AG09309 (cell line): ENCODE measurements at places on chromosomes 12 and 14.

- DNase-seq: no peak
These were observed 178.5 kb upstream of the OR4E1 start for GRCh38 chr14:21852061-21852664.

DNA sequence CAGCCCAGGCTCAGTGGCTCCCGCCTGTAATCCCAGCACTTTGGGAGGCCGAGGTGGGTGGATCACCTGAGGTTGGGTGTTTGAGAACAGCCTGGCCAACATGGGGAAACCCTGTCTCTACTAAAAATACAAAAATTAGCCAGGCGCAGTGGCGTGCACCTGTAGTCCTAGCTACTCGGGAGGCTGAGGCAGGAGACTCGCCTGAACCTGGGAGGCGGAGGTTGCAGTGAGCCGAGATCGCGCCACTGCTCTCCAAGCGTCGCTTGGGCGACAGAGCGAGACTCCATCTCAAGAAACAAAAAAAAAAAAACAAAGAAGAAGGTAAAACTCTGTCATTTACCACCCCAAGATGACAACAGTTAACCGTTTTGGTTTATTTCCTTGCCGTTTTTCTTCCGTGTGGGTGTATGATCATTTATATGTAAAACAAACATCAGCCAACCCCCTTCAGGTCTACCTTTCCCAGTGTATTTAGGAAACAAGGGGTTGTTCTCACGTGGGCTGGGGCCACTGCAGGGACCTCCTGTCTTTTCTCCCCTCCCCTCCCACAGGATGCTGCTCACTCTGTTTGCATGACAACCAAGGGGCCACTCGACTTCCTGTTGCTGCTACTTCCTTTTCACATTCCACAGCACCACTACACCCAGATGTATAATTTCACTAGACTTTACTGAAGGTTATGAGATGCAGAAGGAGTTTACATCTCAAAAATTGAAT is 13.6 kb downstream of the TTC9 start:
- no peak for DNase-seq

DNA sequence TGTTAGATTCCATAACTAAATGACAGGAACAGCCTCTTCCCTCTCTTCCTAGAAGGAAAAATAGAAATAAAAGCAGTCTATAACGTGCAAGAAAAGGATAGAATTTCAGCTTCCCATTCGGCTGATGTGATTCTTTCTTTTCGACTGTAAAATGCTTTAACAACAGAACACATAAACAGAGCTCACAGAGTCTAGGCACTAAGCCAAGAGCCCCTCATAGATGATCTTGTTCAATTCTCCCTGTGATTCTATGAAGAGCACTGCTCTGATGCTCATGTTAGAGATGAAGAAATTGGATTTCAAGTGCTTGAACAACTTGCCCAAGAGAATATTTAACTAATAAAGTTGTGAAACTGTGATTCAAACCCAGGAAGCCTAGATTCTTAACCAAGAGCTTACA is 232.7 kb downstream of the RPAP3 start:
- no peak for DNase-seq

DNA sequence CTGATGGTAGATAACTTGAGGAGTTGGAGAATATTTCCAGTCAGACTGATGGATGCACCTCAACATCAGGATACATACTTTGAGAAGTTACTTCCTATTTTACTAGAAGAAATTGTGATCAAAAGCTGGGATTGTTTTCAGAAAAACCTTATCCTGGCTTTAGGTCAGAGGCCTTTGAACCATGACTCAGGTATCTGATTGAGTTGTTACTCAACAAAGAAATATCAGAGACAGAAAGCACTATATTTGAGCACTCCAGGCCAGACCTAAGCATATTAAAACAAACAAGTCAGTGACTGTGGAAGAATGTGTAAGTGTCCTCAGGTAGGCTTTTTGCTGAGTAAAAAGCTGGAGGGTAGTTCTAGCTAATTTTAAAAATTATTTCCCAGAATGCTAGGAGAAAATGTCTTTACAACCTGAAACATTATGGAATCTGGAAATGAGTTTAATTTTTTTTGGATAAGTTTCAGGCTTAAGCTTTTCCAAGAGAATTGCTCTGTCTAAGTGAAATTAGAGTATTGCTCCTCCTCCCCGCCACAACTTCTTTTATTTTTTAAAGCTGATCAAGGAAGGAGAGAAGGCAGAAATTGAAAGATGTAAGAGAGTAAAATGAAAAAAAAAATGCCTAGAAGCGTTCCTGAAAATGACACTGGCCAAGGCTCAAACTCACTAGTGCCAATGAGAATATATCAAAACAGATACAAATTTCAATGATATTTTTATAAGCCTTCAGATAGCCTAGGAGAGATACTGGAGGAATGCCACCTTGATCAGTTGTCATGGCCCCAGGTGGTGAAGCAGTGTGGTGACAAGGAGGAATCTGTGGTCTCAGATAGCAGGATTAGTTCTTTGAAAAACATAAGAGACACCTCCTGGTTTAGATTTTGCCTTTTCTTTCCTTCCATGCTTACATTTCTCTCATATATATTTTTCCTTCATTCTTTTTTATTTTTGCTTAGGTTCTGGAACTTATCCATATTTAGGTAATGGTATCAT is 790.3 kb downstream of the TMTC2 start:
- DNase-seq: no peak

DNA sequence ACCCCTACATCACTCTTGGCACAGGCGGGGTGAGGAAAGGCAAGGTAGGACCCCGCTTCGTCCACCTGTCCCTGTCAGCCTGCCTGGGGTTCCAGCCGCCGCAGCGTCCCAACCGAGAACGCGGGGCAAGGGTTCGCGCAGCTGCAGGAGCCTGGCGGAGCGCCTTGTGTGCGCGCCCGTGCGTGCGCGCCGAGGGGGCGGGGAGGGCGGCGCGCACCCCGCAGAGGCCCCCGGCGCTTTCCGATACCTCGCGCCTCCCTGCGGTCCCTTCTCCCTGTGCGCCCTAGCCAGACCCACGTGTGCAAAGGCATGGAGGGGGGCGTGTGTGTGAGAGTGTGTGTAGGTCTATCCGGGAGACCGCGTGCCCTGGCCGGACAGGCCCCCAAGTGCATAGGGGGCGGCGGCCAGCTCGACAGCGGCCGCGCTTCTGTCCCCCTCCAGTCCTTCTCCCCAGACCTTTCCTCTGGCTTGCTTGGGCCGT is 122.4 kb downstream of the TSPAN9 start:
- no peak for DNase-seq

GRCh38 chr12:72074956-72075355 is 136.3 kb downstream of the TPH2 start:
- DNase-seq: no peak

DNA sequence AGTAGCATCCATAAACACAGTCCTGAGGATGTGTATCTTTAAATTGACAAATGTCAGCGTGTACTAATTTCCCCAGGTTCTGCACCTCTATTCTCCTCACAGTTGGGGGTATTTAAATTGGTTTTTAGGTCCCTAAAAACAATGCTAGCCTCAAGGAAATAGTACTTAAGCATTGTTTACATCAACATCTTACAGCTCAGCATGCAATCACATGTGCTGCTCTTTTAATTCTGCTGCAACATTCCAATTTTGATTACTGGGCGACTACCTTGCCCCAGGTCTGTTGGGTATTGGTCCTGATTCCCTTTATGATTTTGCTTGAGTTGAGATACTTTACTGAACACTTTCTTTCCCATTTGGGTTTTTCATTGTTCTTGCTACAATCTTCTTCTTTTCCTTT is 616.6 kb downstream of the CCER1 start:
- no peak for DNase-seq

DNA sequence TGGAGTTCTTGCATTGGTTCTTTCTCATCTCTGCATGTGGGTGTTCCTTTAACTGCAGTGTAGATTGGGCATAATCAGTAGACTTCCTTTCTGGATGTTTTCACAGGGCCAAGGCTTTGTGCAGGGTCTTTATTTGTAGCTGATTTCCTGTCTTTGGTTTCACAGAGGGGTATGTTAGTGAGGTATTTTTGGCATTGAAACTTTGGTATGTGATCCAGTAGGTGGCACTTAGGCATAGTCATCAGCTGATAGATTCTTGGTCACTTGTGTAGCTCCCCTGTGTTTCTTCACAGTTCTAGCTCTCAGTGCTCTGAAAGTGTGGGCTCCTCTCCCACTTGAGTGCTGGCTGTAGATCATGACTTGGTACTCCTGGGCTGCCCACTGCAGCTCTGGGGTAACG is 52.7 kb upstream of the LMO3 start:
- no peak for DNase-seq

- DNase-seq: no peak
These were observed 41.8 kb downstream of the CORO1C start for GRCh38 chr12:108689314-108690190.

GRCh38 chr14:81018684-81019083 is 63.3 kb downstream of the TSHR start:
- DNase-seq: no peak

GRCh38 chr14:33916663-33917565 is 34.0 kb downstream of the EGLN3 start:
- DNase-seq: no peak

DNA sequence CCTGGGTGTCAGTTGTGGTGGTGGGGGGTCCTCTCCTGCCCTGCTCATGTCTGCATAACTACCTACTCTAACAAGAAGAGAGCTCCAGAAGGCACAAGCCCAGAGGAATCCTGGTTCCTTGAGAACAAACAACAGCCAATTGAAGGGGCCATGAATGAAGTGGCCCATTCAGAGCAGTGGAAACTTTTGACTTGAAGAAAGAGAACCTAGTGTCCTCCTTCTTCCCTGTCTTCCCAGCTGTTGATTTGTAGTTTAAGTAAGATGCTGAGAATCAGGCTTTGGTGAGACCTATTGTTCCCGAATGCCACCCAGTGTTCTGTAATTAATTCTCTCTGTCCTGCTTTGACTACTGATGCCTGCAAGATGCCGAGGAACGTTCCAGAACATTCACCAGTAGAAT is 79.2 kb downstream of the C14orf132 start:
- no peak for DNase-seq

DNA sequence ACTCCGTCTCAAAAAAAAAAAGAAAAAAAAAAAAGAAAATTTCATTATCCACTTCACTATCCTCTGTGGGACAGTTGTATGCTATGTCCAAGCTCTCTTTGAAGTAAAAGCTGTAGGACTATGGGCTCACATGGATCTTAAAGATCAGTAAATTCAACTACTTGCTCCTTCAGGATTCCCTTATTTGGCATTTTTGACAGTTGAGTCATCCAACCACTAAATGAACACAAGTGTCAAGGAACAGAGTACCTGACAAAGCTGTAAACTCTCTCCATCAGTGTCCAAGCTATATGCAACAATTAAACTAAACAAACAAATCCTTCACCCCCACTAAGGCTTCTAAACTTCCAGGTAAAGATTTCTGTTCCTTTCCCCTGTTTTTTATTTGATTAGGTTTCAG is 177.0 kb downstream of the CEP128 start:
- no peak for DNase-seq

- no peak for DNase-seq
These were observed 34.9 kb upstream of the GALNT8 start for GRCh38 chr12:4685317-4685716.

GRCh38 chr12:52672321-52672933 is 7.8 kb downstream of the KRT1 start:
- no peak for DNase-seq

- no peak for DNase-seq
These were observed 23.2 kb downstream of the NRDE2 start for GRCh38 chr14:90308561-90308960.

DNA sequence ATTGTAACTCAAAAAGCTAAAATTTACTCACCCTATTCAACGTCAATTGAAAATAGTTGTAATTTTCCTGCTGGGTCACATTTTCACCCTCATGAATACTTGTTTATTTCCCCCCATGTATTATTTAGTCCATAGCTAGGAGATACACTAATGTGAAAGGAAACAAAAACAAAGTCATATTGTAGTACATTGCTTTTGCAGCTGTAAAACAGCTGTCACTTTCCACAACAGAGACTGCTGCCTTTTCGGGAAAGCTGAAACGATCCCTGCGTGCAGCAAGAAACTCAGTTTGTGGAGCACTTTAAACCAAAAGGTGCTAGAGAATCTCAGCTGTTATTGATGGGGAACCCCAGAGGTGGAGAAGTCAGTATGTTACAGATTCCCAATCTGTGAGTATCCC is 4.3 kb downstream of the RACGAP1 start:
- no peak for DNase-seq

GRCh38 chr12:124576061-124576650 is 8.7 kb upstream of the NCOR2 start:
- no peak for DNase-seq

DNA sequence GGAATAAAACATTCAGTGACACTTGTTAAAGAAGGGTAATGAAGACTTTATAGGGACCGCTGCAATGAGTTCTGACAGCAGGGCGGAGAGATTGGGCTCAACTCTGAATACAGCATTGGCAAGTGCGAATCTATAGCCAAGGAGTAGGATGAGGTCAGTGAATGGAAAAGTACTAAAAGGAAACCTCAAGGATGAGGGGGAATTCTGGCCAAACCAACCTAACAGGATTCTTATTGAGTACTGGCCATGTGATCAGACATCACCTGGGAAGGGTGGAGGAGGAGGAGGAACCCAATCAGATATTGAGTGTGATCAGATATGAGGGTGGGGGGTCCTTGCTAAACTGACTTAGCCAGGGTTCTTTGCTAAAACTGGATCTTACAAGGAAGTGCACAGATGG is 31.0 kb downstream of the DRAM1 start:
- DNase-seq: no peak

DNA sequence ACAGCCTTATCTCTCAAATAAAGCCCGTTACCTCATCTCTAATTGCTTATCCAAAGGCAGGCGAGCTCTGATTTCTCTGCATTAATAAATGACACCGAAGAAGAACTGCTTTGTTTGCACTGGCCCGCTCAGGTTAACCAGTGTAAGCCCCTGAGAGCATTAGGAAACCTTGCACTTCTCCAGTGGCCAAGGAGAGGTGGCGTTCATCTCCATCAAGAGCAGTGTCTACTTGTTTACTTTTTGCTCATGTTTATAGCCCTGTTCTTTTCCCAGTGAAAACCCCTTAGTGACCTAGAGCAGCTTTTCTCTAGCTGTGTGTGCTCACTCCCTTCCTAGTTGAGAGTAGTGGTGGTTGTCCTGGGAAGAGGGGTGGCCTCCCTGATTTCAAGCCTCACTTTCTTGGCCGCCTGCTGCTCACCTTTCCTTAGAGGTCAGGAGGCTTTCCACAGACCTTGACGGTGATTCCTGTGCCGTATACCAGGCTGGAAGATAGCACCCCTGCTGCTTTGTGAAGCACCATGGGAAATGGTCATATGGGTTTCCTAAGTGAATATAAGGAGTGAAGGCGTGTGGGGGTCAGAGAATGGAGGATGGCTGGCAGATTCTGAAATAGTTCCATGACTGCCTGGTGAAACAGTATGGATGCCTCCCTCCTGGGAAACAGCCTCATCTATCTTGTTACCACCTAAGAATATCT is 16.6 kb downstream of the FBXW8 start:
- DNase-seq: no peak

- no peak for DNase-seq
These were observed 769.4 kb upstream of the USP15 start for GRCh38 chr12:61490526-61491498.

- no peak for DNase-seq
These were observed 1.5 kb downstream of the MTERF2 start for GRCh38 chr12:106985479-106985878.

GRCh38 chr14:71115821-71116567 is 208.7 kb downstream of the PCNX1 start:
- no peak for DNase-seq

- no peak for DNase-seq
These were observed 31.9 kb upstream of the CCDC91 start for GRCh38 chr12:28158353-28158752.
